ENCODE measurements at places on chromosomes 5 and 9.

DNA sequence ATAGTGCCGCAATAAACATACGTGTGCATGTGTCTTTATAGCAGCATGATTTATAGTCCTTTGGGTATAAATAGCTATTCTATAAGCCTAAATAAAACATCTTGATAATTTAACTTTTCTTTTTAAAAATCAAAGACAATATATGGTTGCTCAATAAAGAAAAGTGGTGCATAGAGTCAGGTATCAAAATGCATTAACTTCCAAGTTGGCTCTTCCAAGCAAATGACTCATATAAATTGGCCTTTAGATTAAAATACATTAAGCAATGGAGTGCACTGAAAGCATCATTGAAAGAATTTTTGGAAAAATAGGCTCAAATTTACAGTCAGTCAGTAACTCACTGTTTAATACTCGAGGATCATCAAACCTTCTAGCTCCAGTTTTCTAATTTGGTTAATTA, 106.6 kb downstream of the PLCXD3 start:
- DNase-seq = no peak

GRCh38 chr9:125989090-125989501, 241.9 kb downstream of the PBX3 start:
- peak; percentile 56 for DNase-seq

DNA sequence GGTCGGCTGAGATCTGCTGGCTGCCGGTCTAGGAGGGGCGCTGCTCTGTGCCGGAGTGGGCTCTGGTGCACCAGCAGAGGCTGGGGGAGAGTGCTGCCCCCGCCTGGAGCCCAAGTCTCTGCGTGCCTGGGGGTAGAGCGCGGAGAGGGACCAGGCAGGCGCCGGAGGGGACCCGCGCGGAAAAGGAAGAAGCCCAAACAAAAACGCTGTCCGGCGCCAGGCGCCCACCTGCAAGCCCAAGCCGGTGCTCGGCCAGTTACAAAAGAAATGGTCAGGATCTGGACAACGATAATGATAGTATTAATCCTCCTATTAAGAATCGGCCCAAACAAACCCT, 571 bp upstream of the S1PR3 start:
- DNase-seq = peak; percentile 20

DNA sequence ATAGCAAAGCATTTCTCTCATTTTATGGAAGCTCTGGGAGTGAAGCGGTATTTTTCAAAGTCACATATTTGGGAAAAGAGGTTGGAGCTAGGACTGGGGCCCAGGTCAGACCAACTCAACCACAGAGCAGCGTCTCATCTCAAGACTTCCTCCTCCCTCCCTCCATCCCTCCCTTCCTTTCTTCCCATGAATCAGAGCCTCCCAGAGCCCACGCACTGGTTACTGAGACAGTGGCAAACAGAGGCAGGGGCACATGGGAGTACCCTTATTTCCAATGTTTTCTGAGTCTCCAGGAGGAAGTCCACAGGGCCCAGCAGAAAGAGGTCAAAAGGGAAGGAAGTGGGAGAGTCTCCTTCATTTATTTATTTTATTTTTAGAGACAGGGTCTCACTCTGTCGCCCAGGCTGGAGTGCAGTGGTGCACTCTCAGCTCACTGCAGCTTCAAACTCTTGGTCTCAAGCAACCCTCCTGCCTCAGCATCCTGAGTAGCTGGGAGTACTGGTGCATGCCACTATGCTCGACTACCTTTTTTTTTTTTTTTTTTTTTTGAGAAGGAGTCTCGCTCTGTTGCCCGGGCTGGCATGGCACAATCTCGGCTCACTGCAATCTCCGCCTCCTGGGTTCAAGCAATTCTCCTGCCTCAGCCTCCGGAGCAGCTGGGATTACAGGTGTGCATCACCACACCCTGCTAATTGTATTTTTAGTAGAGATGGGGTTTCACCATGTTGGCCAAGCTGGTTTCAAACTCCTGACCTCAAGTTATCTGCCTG, 52.5 kb upstream of the CDKN2AIPNL start:
- peak; percentile 39 for DNase-seq

Measured in cardiac septum (tissue), 1 donor.